Chondrocyte (in vitro differentiated cells): ENCODE measurements at places on chromosomes 16 and 17.
A peak's percentile ranks its signal among the peaks of the same experiment; 100 is the strongest.

DNA sequence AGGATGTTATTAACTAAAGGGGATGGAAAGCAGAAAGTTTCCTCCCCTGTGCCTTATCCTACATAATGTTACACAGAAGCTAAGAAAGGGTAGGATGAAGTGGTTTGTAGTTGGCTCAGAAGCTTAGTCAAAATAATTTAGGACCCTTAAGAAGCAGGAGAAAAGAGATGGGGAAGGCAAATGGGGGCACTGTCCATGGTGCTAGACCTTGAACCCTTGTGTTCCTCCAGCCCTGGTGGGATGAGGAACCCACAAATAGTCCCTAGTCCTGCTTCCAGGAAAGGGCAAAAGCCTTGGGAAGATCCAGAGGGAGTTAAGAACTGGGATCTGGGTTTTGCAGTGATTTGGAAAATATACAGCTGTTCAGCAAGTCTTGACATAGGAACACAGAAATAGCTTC, 54.5 kb downstream of the SLC5A11 start:
- no peak for DNase-seq

DNA sequence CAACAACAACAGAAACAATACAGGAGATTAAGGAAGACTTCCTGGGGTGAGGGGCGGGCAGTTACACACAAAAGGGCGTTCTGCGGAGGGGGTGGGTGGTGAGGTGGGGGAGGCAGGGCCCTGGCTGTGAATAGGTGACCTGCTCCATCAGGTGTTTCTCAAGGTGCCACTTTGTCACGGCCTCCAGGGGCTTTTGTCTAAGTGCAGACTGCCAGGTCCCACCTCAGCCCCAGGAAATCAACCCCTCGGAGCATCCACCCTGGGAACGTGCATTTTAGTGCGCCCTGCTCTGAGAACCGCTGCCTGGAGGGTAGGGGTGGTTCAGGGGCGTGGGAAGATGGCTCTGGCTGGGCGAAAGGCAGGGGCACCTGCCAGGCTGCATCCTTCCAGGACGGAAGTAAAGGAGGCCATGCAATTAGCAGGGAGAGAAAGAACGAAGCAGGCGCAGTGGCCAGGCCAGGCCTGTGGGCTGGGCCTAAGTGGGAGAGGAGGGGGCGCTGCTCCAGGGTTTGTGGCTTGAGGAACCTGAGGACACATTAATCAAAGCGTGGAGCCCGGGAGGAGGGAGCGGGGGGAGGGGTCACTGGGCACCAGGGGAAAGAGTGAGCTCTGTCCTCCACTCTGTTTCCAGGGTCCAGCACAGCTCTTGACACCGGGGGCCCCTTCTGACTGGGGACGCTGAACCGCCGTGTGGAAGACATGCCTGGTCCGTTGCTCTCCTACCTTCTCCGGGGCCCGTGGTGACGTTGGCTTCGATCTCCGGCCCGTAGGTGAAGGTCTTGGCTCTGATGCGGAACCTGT, 49.4 kb upstream of the CDC42EP4 start:
- DNase-seq, result no peak

GRCh38 chr17:40103071-40103661, 2.8 kb upstream of the NR1D1 start:
- DNase-seq, result no peak

DNA sequence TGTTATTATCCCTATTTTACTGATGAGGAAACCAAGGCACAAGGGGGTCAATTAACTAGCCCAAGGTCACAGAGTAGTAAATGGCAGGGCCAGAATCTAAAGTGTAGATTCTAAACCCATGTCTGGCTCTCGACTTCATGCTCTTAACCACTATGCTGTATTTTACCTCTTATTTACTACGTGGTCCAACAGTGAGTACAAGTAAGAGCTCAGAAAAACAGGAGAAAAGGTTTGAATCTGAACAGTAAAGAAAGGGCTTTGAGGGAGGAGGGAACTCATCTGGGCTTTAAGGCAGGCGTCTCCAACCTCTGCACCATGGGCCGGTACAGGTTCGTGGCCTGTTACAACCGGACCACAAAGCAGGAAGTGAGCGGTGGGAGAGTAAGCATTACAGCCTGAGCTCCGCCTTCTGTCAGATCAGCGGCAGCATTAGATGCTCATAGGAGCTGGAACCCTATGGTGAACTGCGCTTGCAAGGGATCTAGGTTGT, 62.9 kb downstream of the SMURF2 start:
- no peak for DNase-seq

GRCh38 chr16:69019811-69020210, 85.6 kb upstream of the HAS3 start:
- DNase-seq, result no peak

DNA sequence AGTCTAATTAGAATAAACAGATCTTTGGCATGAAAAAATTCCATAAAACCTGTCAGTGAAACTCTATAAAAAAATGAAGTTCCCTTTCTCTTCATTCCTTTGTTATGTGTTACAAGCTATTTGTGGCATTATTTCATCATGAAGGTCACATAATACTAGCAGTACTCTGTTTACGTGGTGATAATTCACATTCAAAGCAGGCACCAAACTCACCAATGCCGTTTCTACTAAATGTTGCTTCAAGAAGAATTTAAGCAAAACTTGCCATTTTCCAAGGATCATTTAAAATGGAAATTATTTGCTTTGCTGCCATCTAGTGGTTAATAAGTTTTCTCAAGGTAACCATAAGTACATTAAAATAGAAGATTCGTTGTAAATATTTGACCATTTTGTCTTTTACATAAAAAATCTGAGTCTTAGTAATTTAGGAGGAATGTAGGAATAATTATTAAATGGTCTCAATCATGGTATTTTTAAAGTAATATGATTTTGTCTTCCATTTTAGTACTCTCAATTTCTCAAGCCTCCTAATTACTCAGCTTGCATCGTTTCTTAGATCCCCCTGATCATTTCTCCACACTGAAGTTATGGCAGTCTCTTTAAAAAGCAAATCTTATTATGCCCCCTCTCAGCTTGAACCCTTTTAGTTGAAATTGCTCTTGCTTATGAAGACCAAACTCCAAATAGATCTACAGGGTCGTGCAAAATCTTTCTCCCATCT, 80.8 kb downstream of the OMG start:
- DNase-seq, result no peak

GRCh38 chr16:66713076-66713475, 16.5 kb upstream of the CMTM4 start:
- no peak for DNase-seq

- DNase-seq, result no peak
Measured at GRCh38 chr17:37826497-37827430, 81.9 kb upstream of the HNF1B start.

GRCh38 chr17:10099051-10099571, 99.3 kb downstream of the GAS7 start:
- no peak for DNase-seq

DNA sequence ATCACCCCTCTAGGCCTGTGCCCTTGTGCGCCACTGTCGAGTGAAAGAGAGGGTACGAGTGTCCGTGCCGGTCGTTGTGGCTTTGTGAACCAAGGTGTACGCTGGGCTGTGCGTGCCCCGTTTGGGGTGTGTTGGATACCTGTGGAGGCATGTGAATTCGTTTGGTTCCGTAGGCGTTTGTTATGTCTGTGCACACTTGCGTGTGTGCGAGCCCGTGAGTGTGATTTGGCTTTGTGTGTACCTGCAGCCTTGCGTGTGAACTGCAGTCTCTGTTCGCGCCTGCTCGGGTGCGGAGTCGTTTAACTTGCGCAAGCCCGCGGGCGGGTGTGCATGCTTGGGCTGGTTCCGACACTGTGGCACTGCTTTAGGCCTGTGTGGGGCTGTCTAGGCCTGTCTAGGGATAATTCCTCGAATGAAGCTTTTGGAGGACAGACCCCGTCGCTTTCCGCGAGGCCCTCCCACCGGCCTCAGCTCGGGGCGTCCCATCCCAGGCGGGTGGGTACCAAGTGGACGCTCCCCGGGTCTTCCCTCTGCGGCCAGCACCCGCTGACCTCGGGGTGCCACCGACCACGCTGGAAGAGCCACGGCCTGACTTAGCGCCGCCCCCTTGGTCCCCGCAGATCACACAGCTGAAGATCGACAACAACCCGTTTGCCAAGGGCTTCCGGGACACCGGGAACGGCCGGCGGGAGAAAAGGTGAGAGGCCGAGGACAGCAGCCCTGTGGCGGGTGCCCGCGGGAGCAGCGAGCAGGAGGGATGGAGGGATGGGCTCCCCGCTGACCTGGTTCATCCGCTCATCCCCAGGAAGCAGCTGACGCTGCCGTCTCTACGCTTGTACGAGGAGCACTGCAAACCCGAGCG, 4.4 kb downstream of the TBX2 start:
- peak; percentile 88 for DNase-seq

- DNase-seq, result no peak
Measured at GRCh38 chr17:522919-523318, 170.3 kb upstream of the RPH3AL start.

- DNase-seq, result no peak
Measured at GRCh38 chr17:80743181-80743771, 198.6 kb downstream of the RPTOR start.
